Effector memory CD8-positive, alpha-beta T cell (primary cell): ENCODE measurements at places on chromosomes 7 and 10.

GRCh38 chr10:110216942-110217661 is 9.7 kb downstream of the MXI1 start:
- DNase-seq, result no peak

DNA sequence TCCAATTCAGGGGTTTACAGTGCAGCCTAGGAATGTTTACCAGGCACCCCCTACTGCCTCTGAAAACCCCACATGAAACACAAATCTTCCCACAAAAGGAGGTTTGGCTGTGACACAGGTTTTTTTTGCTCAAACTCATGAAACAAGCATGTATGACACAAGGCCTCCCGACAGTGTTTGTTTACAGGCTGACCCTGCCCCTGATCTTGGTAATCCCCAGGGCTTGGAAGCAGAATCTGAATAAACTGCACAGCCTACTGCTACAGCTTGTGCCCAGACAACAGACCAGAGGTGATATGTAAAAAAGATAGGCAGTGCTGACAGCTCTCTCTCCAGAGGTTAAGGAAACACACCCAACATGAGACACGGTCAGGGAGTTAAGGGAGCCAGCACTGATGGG is 184.2 kb downstream of the KMT2E start:
- DNase-seq, result no peak

DNA sequence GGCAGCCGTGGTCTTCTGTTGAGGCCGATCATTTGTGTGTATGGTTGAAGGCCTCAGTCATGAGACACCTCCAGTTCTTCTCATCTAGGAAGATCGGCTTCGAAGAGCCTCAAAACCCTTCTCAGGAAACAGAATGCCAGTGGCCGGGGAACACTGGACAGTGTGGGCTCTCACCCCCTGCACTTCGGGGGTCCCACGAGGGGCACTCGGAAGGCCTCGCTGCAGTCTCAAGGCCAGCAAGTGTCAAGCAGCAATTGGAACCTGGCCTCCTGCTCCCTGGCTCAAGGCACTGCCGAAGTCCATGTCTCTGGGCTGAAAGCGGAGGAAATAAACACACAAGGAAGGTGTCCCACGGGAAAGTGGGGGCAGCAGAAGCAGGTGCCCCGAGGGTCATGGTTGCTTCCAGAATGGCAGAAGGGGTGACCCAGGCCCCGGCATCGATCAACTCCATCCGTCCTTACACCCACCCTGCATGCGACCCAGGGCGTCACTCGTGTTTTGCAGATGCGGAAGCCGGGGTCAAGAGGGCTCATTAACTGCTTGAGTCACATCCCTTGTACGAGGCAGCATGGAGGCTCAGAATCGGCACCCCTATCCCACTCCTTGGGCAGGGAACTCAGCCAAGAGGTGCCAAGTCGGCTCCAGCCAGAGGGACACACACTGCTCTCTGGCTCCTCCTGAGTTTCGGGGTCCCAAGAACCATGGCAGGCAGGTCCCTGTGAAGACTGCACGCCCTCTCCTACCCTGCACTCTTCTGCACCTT is 231.3 kb upstream of the SHH start:
- no peak for DNase-seq

GRCh38 chr7:37117292-37117691 is 331.4 kb downstream of the ELMO1 start:
- DNase-seq, result no peak

DNA sequence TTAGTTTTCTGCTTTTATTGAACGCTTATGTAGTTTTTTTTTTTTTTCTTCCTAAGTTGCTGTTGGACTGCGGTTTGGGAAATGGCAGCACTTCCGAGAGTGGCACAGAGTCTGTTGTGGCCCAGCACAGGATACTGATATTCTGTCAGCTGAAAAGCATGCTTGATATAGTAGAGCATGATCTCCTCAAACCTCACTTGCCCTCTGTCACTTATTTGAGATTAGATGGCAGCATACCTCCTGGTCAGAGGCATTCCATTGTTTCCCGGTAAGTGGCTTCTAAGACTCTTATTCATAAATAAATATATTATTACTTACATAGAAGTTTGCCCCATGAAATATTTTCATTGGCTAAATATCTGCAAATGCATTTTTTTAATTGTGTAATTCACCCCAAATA is 101.1 kb downstream of the BTAF1 start:
- DNase-seq, result no peak

DNA sequence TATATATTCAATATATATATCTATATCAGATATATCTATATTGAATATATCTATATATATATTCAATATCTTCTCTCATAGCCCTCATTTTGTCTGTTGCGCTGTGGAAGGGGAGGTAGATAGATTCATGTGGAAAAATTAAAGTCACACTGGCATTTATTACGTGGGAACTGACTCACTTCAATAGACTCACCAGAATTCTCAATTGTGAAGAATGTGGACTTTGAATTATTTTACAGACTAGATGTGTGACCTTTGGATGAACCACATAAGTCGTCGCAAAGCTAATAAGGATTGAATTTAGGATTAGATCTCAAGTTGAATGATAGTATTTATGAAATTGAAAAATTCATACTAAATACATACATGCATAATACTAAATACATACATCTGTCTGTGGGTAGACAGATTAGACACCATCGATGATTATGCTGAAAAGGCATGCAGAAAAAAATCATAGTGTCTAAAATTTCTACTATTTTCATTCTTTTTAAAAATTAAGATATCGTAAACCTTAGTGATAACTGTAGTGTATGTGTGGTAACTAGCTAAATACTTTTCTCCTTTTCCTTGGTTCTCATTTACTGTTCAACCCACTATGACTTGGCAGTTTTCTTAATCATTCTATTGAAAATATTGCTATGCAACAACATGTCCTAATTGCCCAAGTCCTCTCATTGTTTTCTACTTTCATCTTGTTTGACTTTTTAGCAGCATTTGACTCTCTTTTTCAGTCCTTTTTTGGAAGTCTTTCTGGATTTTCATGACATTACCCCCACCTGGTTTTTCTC is 61.8 kb upstream of the A1CF start:
- no peak for DNase-seq

GRCh38 chr10:110897184-110897583 is 21.8 kb downstream of the BBIP1 start:
- no peak for DNase-seq

DNA sequence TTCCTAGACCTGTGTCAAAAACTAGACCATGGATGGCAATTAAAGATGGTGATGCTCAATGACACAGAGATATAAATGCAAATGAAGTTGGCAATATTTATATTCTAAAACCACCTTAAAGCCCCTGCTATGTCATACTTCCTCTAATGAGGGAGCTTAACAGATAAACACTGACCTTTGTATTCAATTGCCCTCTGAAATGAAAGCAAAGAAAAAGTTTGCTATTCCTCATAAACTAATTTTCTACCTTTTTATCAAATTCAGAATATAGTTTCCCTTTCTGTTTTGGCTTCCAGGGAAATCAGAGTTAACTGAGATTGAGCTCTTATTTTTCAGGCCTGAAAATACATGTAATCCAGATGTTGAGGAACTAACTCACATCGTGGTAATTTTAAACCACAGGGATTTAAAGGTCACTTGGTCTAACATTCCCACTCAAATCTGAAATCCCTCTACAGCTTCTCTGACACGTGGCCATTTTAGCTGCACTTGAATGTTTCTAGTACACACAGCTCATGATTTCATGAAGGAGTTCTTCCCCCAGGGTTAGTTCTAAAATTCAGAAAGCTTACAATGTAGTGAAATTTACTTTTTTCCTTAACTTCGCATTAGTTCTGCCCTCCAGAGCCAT is 37.9 kb upstream of the ABCB5 start:
- no peak for DNase-seq

GRCh38 chr10:85535926-85536325 is 830.7 kb downstream of the GRID1 start:
- DNase-seq, result no peak

DNA sequence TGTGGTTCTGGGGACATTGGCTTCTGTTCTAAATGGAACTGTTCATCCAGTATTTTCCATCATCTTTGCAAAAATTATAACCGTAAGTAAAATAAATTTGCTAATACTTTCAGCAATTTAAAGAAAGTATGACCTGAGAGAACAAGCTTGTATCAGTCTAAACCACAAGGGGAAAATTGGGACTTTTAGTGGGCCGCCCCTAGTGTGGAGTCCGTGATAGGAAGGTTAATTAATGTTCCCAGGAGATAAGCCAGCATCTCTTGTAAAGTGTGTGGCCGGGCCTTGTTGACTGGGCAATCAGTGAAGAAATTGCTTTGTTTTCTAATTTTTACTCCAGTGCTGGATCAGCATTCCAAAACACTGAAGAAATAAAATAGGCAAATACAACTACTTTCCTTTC is 83.0 kb downstream of the ABCB5 start:
- DNase-seq, result no peak

- DNase-seq, result no peak
Measured at GRCh38 chr7:46557295-46557711, 636.2 kb upstream of the IGFBP3 start.

DNA sequence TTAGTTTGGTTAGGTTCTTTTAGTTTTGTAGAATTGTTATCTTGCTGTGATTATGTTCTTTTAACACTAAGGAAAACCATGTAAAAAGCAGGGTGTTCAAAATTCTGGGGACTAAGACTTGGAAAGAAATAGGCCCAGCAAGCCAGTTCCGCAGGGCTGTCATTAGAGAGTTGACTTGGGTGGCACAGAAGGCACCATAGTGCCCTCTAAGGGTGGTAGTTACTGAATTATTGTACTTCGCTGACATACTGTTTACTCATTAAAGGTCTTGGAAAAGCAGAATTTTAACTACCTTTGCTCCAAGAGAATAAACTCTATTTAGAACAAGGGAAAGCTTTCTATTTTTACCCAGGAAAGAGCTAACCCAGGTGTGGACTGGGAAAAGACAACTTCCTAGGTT is 86.5 kb downstream of the OTUD1 start:
- no peak for DNase-seq

DNA sequence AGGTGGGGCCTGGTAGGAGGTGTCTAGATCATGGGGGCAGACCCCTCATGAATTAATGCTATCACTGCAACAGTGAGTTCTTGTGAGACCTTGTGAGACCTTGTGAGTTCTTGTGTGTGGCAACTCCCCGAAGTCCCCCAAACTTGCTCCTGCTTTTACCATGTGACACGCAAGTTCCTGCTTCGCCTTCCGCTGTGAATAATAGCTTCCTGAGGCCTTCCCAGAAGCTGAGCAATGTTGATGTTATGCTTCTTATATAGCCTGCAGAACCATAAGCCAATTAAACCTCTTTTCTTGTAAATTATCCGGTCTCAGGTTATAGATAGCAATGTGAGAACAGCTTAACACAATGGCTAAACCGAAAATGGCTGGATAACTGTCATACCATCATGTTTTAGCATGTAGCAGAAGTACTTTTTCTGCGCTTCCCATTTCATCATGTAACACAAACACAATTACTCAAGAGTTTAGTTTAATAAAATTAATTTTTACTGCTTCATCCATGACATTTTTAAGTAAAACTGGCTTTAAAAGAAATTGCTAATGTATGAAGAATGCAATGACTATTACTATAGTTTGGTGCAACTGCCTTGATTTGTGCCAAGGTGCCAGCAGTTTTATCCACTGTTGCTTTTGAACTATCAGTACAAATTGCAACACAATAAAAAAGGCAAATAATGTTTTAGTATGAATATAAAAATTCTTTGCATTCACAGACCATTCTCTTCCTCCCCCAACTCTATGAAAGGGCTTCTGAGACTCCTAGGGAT is 87.7 kb upstream of the TMEM168 start:
- no peak for DNase-seq

GRCh38 chr10:80279146-80279545 is 10.3 kb downstream of the MAT1A start:
- no peak for DNase-seq

- DNase-seq, result no peak
Measured at GRCh38 chr10:29957907-29958331, 101.5 kb downstream of the JCAD start.

GRCh38 chr10:115982526-115982925 is 290.5 kb downstream of the GFRA1 start:
- no peak for DNase-seq

GRCh38 chr10:116487522-116488430 is 58.0 kb upstream of the PNLIP start:
- no peak for DNase-seq

DNA sequence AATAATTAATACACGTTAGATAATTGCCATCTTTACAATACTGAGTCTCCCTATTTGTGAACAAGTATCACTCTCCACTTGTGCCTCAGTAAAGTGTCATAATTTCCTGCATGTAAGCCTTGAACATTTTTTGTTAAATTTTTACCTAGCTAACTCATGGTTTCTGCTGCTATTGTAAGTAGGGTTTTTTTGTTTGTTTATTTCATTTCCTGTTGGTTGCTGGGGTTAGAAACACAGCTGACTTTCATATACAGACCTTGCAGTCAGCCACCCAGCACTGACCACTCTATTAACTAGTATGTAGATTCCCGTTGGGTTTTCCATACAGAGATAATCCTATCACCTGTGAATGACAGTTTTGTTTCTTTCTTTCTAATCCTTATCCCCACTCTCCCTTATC is 133.3 kb downstream of the MPP7 start:
- no peak for DNase-seq

DNA sequence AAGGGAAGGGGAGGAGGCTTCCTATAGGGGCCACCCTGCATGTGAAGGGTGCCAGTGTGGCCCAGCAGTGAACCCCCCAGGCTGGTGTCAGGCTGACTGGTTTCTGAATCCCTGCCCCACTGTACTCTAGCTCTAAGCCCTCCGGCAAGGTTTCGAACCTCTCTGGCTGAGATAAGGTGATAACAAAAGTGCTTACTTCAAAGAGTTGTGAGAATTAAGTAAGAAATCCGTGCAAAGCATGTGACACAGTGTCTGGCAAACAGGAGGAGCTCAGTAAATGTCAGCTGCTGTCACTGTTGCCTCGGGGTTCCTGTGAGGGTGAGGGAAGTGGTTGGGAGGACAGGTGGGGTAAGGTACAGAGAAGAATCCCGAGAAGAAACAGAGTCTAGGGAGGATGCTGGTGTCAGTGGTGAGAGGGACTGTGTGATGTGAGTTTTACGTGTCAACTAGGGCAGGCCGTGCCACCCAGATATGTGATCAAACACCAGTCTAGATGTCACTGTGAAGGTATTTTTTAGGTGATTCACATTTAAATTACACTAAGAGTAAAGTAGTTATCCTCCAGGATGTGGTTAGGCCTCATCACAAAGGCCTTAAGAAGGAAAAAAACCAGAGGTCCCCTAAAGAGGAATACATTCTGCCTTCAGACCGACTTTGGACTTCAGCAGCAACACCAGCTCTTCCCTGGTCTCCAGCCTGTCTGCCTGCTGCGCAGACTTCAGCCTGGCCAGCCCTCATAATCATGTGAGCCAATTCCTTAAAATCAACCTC is 64.4 kb downstream of the BPGM start:
- DNase-seq, result peak; percentile 29

GRCh38 chr10:26983156-26983555 is 117.1 kb downstream of the ANKRD26 start:
- DNase-seq, result no peak

- no peak for DNase-seq
Measured at GRCh38 chr7:832968-833424, 720 bp downstream of the SUN1 start.
